ENCODE measurements at places on chromosomes 12 and 14.

DNA sequence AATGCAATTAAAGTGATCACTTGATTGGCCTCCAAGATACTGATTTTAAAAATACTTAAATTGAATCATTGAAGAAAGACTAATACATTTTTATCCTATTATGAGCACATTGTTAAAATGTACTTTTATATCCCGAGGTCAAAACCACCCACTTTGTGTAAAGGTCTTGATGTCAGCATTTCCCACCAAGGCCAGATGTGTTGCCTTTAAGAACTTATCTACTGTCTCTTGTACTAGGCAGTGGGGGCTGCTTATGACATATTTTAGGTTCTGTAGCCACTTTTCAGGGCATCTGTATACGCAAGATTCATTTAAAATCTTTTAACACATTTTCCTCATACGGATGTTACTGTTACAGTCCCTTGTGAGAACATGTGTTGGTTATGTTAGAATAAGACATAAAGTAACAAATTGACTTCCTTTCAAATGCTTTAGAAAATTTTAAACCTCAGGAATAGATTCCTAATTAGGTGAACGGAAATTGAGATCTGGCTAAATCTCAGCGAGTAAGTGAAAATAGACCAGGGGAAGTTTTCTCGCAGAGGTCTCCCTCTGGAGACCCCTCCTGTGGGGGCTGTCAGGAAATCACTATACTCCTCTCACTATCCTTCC, 456.2 kb downstream of the ADAMTS20 start:
- DNase-seq: no peak

DNA sequence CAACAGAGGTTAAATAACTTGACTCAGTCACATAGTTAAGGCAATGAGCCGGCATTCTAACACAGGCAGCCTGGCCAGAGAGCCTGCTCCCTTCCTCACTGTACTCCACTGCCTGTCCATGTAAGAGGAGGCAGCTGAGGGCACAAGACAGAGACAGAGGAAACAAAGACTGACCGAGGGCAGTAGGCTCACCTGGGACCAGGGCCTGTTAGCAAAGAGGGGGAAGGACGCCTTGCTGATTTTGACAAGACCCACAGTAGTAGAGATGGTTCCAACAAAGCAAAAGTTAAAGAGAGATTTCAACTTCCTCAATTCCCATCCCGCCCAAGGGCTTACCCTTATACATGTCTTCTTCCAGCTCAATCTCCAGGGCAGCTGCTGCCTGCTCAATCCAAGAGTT, 26.5 kb downstream of the OTUB2 start:
- no peak for DNase-seq

DNA sequence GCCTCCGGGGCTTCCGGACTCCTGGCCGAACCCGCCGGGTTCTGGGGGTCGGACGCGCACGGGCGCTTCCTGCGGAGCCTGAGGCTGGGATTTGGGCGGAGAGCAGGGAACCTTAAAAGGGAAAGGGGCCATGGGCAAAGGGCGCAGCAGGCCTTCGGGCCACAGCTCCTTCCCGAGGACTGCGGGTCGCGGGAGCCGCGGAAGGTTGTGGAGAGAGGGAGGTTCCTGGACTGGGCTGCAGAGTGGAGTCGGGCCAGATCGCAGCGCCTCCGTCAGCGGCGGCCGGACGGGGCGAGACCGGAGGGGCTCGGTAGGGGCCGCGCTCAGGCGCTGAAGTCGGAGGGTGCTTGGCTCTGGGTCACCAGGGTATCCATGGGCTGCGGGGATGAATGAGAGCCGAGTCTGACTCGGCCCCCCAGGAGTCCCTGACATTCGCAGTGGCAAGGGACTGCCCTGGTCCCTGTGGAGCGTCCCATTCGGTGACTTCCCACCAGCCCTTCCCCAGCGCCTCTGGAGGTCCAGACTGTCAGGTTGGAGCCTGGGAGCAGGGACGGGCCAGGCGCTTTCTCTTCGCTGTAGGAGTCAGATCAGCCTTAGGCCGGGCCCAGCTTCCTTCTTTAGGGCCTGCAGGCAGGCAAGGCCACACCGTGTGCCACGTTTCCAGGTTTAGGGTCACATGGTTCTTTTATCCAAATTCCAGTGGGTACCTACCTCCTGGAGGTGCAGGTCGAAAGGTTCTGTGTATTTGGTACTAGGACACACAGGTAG, 938 bp upstream of the SLC25A29 start:
- no peak for DNase-seq

GRCh38 chr12:55703288-55703687, 4.4 kb downstream of the ITGA7 start:
- DNase-seq: no peak

- no peak for DNase-seq
Observed at GRCh38 chr14:92687681-92688433, 60.6 kb downstream of the LGMN start.

DNA sequence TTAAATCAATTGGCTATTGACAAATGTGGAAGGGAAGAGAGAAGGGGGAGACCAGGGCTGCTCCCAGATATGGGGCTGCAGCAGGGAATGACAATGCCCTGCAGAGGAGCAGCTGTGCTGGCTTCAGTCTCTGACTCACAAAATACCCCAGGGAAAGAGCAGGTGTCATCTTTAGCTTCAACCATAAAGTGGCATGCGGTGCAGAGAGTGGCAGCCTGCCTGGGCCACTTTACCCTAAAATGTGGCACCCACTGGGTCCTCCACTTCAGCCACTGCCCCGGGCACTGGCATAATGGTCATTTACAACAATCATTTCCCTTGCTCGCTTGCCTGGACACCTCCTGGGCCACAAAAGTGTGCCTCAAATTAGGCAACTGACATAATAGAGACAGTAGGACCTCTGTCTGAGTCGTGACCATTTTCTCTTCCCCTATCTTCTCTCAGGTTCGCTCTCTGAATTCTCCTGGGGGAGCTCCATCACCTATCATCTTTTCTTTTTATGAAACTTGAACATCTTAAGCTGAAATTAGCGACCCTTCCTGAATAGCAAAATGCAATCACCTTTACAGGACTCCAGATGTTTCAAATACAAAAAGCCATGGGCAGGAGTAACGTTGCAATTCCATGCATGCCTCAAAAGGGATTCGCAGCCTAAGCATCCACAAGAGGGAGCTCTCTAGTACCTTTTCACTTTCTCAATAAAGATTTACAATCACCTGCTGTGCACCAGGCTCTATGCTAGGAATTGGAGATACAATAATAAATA, 179.9 kb upstream of the ATF7IP start:
- DNase-seq: no peak

GRCh38 chr12:49705479-49706134, 1.6 kb downstream of the FMNL3 start:
- no peak for DNase-seq

DNA sequence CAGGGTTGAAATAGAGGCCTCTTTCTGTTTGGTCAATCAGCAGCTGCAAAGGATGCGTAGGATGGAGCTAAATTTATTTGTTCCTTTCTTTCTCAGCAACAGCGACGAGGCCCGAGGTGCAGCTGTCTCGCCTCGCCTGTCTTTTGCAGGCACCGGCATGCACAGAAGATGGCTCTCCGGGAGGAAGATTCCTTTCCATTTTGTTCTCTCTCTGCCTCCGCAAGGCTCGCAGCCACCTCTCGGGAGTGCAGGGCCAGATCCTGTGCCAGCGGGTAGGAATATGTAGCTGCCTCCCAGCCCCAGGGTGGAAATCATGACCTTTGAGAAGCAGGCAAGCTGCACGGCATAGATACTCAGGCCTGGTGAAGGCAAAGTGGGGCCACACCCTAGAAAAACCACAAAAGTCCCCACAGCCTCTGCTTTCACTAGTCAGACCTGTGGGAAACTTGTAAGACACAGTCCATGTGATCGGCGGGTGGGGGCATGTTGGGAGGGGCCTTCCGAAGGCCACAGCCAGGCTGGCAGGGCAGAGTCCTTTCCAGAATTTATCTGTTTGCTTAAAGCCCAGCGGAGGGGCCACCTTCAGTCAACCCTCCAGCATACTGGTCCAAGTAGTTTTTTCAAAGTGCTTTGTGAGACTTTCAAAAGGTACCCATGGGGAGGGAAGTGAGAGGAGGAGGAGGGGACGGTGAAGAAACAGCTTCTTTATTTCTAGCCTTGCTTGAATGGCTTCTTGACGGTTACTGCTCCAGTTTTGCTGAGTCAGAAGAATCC, at the start of gene MAP1LC3B2:
TSS of gene MAP1LC3B2 (plus strand) at position 220 of the 774 bp plus-strand sequence. CDS start 16,562 bp downstream, outside the sequence.
- DNase-seq: peak; percentile 50

GRCh38 chr14:73227812-73228781, 9.2 kb upstream of the PAPLN start:
- DNase-seq: peak; percentile 33

DNA sequence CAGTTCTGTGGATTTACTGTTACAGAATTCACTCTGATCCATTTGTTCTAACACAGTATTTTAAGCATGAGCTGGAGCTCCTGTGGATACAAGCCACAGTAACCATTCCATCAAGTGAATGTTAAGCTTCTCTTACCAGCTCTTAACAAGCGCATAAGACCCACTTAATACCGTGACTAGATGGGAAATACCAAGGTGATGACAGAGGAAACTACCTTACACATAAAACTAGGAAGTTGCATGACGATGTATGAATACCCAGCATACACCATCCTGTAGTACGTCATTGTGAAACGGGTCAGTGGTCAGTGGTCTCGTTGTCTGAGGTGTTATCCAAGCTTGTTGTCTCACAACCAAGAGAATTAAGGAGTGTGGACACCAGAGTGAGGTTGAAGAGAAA, 2.0 kb upstream of the GALC start:
- no peak for DNase-seq

- no peak for DNase-seq
Observed at GRCh38 chr14:52895000-52895399, 55.9 kb downstream of the FERMT2 start.

DNA sequence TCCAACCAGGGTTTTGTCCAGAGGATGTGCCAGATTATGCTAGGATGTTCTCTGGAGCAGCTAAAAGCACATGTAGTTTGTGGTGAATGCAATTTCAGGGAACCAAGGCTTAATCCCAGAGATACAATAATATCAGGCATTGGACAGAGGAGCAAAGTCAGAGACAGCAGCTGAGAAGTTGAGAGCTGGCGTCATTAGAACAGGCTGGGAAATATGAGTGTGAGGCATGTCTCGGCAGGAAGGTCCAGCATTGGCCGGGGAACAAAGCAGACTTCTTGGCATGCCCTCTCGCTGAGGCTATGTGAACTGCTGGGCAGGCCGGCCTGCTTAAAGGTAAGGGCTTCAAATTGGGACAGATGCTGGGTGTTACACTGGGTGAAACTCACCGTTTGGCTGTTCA, 125.4 kb downstream of the CAND1 start:
- no peak for DNase-seq

DNA sequence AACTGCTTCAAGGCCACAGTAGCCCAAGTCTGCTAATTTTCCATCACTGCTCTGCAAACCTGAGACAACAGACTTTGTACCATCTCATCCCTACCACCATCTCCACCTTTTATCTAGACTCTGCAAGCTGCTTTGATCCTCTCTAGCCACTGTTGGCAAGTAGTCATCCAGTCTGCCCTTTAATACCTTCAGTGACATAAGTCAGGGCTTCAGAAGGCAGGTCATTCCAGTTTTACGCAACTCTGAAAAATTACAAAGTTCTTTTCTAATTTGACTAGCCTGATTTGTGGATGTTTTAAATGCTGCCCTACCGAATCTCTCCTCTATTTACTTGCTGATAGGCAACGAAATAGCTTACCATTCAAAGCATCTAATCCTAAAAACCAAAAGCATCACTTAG, 2.8 kb downstream of the FERMT2 start:
- no peak for DNase-seq

DNA sequence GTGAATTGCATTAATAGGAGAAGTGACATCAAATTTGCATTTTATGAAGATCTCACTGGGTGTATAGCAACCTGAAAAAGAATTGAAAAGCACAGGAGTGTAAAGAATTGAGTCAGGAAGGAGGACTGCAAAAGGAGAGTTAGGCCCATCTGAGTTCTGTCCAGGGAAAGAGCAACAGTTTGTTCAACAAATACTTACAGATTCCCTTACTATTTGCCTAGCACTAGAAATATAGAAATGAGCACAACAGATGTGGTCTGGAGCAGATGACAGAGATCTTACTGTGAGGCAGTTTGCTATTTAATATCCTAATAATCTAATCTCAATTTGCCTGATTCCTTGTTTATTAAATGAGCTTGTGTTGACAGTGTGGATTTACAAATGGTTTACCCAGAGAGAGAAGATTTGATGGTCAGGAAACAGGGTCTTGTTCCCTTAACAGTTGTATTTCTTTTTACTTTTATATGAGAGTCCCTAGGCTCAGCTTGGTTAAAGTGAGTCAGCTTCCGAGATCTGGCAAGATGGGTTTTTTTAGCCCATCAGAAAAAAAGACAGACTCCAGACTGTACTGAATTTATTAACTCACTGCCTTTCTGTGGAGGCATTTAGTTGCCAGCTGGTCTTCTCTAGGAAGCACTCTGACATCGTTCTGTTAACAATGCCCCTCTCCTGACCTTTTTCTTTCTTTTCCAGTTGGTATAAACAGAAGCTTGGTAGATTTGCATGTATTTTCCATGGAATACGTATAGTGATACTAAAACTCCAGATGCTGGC, 229.7 kb downstream of the TTC6 start:
- no peak for DNase-seq

DNA sequence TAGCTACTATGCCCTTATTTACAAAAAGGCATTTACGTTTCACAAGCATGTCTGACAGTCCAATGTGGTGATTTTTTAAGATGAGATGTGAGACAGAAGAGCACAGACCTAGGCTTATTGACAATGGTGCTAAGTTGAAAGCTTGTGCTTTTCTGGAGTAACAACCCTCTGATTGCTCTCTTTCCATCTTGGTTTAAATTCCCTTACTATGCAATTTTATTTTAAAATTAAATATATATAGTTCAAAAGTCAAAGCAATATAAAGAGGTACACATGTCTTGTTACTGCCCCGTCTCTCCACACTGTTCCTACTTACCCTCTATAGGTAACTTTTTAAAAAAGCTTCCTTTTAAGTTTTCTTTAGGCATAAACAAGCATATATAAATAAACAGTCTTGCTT, 39.4 kb upstream of the BBS10 start:
- DNase-seq: no peak

DNA sequence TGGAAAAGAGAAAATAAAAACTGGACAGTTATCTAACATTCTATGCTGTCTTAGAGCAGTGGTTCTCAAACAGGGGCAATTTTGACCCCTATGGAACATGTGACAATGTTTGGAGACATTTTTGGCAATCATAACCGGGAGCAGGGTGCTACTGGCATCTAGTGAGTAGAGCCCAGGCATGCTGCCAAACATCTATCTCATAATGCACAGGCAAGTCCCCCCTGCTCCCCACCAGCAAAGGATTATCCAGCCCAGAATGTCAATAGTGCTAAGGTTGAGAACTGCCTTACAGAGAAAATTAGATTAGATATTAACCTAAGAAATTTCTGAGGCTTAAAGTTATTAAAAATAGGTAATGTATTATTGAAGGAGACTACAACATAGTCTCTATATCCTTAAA, 22.9 kb upstream of the CATSPERB start:
- no peak for DNase-seq

DNA sequence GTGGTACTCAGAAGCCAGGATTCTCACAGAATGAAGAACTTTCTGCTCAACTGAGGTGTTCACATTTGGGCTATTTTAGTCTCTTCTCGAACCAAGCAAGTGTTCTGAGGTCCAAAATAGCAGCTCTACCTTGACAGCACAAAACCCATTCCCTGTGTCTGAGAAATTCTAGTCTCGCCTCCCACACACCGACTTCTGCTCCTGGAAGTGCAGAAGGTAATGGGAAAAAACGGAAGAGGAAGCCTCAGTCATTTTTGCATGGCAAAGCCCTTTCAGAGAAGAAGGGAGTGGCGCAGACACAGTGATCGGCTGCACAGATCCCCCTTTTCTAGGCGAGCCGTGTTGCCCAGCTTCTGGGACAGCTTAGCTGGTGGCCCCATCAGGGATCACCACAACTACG, 31.2 kb upstream of the VPS33A start:
- DNase-seq: no peak

GRCh38 chr12:76083246-76083903, 1.1 kb downstream of the NAP1L1 start:
- no peak for DNase-seq

Data from GM04503 (cell line).